Esophagus squamous epithelium (tissue), 5 donors: ENCODE measurements at places on chromosomes 6 and 20.

DNA sequence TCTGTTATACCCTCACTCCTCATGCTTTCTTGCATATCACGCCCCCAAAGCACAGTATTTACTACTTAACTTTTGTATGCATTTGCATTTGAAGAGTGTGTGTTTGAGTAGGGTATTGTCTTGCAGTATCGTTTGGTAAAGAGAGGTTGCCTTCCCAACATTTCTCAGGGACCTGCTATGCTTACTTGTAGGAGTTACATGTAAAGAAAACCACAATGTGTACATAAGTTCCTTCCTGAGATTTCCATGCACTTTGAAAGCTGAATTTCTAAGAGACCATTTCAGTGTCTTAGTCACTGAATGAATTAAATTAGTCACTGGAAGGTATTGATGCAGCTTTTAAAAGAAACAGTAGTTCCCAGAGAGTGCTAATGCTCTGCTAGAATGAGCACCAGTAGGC, 159.3 kb upstream of the LAMA2 start:
- DNase-seq, result no peak

- DNase-seq, result no peak
Observed at GRCh38 chr6:53986165-53986720, 125.0 kb upstream of the MLIP start.

- DNase-seq, result no peak
Observed at GRCh38 chr20:49039854-49040253, 6.3 kb upstream of the CSE1L start.

- no peak for DNase-seq
Observed at GRCh38 chr6:70241031-70241430, 61.9 kb downstream of the COL9A1 start.

- no peak for DNase-seq
Observed at GRCh38 chr20:8720089-8720488, 348.8 kb upstream of the PLCB4 start.

- no peak for DNase-seq
Observed at GRCh38 chr20:44279228-44279627, 31.8 kb downstream of the FITM2 start.

DNA sequence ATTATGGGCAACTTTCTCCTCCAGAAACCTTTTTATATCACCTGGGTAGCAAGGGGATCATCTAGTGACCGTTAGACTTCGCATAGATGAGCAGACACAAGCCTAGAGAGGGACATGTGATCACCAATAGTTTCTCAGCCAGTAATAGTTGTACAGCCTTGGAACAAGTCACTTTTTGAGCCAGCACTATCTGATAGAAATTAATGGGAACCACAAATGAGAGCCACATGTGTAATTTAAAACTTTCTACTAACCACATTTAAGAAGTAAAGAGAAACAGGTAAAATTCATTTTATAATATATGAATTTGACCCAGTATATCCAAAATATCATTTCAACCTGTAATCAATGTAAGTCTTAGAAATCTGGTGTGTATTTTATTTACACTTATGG, 592 bp upstream of the CTNNBL1 start:
- DNase-seq, result no peak

GRCh38 chr6:37205997-37206340, 36.0 kb downstream of the PIM1 start:
- no peak for DNase-seq

- no peak for DNase-seq
Observed at GRCh38 chr6:87968435-87969278, 79.0 kb upstream of the SPACA1 start.

- DNase-seq, result no peak
Observed at GRCh38 chr20:37699202-37699601, 5.4 kb downstream of the CTNNBL1 start.

DNA sequence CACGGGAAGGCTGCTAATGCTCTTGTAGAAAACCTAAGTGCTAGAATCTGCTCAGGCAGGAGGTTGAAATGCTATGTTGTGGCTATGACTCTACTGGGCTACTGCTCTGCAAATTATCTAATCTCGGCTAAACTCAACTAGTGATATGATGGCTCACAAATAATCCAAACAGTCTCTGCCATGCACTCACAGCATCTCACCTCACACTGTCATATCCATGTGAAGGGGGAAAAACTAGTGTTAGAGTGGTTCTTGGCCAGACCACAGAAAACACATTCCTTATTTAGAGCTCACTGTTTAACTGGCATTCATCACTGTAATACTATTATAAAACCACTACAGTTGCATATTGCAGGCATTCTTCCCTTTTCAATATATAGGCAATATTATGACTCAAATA, 81.8 kb upstream of the DST start:
- no peak for DNase-seq

GRCh38 chr20:43940518-43941225, 26.0 kb downstream of the TOX2 start:
- DNase-seq, result no peak

DNA sequence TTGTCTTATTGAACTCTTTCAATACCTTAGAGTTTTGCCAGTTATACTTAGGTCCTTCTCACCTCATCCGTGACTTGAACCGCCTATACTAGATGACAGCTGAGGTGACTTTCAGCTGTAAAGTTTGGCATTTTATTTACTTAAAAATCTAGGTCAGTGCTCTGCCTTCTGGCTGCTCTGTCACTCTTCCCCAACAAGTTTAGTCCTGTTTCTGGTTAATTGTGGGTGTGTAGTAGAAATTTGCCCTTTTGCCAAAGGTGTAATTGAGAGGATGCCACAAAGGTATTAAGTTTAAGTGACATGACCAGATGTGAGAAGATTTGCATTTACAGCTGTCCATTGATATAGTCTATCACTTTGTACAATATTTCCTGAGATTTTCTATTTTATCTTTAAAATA, 106.2 kb downstream of the FARS2 start:
- no peak for DNase-seq

DNA sequence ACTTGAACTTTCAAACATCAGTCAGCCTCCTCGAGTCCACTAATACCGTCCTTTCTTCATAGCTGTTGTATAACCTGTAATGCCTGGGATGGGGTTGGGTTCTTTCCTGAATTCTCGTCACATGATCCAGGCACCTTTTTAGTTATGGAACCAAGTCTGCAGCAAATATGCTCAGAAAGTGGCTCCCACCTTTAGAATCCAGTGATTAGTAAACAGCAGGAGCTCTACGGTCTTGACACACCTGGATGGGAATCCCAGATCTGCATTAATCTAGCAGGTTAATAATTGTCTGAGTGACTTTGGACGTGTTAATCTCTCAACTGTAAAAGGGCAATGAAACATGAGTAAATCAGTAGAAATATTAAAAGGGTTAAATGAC, 729 bp upstream of the ZHX3 start:
- no peak for DNase-seq

- no peak for DNase-seq
Observed at GRCh38 chr20:58888103-58888502, 35.6 kb downstream of the GNAS start.

DNA sequence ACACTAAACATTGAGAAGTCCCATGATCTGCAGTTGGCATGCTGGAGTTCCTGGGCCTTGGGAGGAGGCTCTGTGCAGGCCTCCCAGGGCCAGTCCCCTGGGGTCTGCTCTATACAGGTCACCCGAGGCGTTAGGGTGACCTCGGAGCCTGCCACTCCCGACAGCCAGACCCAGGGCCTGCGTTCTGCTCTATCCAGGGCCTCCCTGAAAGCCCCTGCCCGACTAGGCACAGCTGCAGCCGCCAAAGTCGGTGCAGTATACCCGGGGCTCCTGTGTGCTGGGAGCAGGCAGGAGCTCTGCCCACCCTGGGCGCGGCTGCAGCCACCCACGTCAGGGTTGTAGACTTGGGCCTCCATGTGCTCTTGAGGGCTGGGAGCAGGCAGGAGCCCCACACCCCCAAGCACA, 6.3 kb upstream of the OR14J1 start:
- DNase-seq, result no peak

- DNase-seq, result no peak
Observed at GRCh38 chr6:106087548-106088325, 1.6 kb downstream of the PRDM1 start.

DNA sequence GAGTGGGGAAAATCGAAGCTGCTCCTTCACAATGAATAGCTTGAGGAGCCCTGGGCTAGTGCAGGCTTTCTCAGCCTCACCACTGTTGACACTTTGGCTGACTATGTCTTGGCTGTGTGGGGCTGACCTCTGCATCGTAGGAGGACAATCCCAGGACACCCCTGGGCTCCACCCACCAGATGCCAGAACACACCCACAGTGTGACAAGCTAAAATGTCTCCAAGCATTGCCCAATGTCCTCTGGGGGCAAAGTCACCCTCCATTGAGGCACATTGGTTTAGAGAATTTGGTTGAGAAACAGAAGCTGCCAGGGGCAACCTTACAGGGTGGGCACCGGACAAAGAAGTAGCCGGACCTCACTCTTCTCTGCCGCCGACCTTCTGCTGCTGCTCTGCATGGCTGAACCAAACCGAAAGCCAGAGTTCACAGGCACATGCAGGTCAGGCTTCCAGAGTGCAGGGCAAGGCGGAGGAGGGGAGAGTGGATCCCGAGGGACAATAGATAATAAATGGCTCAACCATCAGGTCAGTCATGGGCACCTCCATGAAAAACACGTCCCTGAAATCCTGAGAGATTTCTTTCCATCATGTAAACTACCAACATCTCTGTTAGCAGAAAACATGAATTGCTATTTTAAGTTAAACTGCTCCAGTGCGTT, 189.0 kb downstream of the LRFN2 start:
- no peak for DNase-seq

DNA sequence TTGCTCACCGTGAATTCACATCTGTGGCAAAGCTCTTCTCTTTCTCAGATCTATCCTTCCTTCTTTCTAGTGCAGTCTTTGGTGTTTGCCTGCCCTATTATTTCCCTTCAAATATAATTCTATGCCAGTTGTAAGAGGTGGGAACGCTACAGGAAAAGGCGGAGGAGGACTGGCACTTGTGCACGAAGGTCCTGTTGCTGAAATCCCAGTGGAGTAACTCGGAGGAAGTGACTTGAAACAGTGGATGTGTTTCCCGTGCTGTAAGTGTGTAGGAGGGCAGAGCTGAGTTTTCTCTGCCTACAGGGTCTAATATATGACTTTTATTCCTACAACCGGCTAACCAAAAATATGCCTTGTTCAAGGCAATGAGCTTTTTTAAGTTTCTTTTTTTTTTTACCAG, 754.8 kb downstream of the QKI start:
- no peak for DNase-seq

- no peak for DNase-seq
Observed at GRCh38 chr6:144265390-144265789, 19.7 kb upstream of the UTRN start.

DNA sequence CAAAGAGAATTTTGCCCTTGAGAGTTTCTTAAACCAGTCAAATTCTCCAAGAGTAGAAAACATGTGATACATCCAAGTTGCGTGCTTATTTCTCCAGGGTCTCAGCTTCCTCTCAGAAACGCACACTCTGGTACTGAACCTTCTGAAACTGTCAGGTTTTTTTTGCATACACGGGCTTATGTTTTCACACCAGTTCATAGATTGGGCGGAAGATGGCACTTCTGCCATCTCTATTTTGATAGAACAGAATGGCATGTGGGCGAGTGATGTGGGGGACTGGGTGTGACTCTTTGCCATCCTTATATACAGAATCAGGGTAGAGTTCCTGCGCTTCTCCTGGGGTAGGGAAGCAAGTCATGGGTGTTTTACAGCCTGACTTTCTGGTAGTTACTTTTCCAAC, 56.4 kb downstream of the ADTRP start:
- DNase-seq, result no peak

DNA sequence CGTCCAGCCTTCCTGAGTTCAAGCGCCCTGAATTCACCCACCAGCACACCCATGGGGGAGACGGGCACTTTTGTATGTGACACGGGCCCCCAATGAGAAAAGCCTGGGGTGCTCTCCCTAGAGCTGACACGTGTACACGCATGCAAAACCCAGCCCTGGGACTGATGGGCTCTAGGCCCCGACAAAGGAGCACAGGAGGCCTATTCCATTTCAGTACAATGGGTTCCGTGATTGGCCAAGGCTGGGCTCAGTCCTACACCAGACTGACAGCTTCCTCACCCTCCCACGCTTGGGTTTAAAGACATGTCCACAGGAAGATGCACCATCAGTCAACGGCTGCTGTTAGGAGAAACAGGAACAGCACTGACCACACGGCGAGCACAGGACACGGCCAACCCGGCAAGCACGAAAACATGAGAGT, 8.8 kb downstream of the ZBTB46 start:
- DNase-seq, result no peak

- DNase-seq, result no peak
Observed at GRCh38 chr20:23061734-23062561, 12.5 kb upstream of the THBD start.

- DNase-seq, result no peak
Observed at GRCh38 chr20:24772667-24773066, 176.4 kb upstream of the CST7 start.

DNA sequence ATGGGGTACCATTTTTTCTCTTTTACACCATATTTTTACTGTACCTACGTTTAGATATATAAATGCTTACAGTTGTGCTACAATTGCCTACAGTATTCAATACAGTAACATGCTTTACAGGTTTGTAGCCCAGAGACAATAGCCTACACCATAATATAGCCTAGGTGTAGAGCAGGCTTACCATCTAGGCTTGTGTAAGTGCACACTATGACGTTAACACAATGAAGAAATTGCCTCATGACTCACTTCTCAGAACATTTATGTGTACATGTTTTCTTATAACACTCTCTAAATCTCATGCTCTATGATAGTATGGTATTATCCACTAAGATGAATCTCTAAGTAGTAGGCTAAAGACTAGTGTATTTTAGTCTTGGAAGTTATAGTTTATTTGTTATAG, 13.5 kb downstream of the GPR63 start:
- DNase-seq, result no peak

DNA sequence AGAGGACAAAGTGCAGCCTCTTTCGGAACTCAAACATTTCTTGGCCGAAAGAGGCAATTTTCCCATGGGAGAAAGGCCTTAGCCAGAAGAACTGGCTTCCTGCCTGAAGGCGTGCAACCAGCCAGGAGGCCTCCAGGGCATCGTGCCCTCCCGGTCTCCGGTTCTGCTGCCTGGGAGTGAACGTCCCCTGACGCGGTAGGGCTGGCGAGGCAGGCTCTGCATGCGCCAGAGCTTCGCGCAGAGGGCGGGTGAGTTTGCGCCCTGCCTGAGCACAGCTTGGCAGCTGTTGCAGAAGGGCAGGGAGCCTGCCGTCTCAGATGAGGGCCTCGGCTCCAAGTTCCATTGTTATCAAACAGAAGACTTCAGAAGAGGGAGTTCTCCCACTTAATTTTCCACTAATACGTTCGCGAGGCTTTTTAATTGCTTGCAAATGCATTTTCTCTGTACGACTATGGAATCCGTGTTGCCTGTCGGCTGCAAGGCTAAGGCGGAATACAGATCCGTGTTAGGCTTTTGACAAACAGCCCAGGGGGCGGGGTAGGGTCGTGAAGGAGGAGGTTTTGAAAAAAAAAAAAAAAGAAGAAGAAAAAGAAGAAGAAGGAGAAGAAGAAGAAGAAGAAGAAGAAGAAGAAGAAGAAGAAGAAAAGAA, 5.5 kb upstream of the TFAP2D start:
- DNase-seq, result no peak

GRCh38 chr6:67802771-67803170, 832.3 kb upstream of the ADGRB3 start:
- no peak for DNase-seq

GRCh38 chr20:14441201-14441600, 103.8 kb upstream of the FLRT3 start:
- DNase-seq, result no peak

- no peak for DNase-seq
Observed at GRCh38 chr20:52454660-52455059, 263.1 kb upstream of the ZFP64 start.
